ENCODE measurements at places on chromosomes 13 and 19.

DNA sequence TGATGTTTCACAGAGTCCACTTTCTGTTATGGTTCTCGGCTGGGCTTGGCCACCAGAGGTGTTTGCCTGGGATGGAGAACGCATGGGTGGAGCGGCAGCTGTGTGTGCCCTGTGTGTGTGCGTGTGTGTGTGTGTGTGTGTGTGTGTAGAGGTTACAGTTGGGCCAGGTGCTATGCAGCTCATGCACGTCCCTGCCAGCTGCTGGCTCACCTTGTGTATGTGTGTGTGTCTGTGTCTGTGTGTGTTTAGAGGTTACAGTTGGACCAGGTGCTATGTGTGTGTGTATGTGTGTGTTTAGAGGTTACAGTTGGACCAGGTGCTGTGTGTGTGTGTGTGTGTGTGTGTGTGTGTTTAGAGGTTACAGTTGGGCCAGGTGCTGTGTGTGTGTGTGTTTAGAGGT lies 33.0 kb upstream of the PEG3 start:
- no peak for DNase-seq

DNA sequence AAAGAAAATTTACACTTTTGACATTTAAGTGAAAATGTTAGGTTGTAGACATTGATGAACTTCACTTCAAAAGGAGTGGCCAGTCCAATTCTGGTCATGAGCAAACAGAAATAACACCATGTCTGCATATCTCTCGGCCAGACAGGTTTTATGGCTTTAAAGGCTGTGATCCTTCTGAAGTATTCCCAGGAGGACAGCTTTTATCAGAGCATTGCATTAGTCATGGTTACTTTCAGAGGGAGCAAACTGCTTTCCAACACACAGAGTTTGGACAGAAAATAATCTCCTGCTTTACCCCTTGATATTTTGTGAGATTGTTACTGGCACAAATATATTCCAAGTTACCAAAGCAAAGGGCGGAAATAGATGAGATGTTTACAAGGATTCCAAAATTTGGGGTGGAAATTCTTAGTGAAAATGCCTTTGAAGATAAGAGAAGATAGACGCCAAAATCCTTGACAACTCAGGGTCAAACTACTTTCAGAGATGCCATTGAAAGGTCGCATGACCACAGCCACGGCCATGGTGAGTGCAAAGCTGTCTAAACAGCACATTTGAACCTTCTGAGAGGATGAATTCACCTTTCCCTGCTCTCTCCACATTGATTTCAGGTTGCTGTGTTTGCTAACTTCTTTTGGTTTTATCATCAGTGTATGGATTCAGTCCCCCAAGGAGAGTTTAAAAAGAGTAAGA lies 584.5 kb upstream of the SGCG start:
- DNase-seq, result no peak

GRCh38 chr13:111210544-111211469 lies 95.7 kb downstream of the ARHGEF7 start:
- no peak for DNase-seq

GRCh38 chr13:73216381-73216831 lies 157.6 kb downstream of the KLF5 start:
- DNase-seq, result no peak

- no peak for DNase-seq
These were observed 197.7 kb upstream of the RNF113B start for GRCh38 chr13:98374750-98375149.

GRCh38 chr19:49335784-49336481 lies 727 bp downstream of the CD37 start:
- no peak for DNase-seq

DNA sequence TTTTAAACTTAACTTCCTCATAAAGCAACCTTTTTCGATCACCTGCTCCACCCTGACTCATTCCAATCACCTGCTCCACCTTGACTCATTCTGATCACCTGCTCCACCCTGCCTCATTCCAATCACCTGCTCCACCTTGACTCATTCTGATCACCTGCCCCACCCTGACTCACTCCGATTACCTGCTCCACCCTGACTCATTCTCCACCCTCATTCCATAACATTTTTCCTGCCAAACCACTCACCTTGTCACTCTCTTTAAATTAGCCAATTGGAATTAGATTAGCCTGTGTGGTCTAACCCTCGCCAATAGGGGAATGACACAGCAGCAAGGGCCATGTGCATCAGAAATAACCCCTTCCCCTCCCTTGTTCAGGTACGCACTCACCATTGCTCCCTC lies 31.9 kb upstream of the ZNF83 start:
- no peak for DNase-seq

GRCh38 chr13:80858131-80858530 lies 517.2 kb upstream of the SPRY2 start:
- DNase-seq, result no peak

DNA sequence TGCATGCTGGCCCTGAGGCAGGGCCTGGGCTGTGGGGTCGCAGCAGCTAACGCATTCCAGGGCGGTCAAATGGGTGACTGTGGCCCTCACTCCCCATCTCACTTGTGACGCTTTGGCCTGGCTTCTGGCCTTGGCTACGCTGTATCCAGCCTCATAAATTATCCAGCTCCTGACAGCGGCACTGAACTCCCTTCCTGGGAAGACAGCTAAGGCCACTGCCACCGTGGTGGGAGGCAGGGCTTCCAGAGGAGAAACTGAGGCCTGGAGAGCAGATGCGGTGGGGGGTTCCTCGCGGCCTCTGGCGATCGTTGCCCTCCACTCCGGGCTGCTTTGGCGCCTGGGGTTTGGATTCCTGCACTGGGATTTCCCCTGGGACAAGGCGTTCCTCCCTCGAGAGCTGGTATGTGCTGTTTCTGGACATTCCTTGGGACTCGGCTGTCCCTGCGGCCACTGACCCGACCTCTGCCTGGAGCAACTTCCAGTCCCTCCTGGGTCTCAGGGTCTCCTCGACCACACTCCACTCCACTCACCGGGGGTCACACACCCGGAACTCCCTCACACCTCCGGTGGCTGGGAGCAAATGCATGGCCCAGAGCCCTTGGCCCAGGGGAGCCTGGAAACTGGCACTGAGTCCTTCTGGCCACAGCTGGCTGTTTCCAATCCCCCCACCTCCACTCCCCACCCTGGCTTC lies 3.4 kb downstream of the TBXA2R start:
- no peak for DNase-seq

- DNase-seq, result no peak
These were observed 1512.0 kb downstream of the SLITRK1 start for GRCh38 chr13:82370316-82370715.

GRCh38 chr19:18333680-18334079 lies 6.7 kb upstream of the PGPEP1 start:
- DNase-seq, result no peak

GRCh38 chr19:31330237-31330636 lies 19.0 kb downstream of the TSHZ3 start:
- DNase-seq, result no peak

- no peak for DNase-seq
These were observed 14.7 kb downstream of the SIX5 start for GRCh38 chr19:45754323-45754722.

GRCh38 chr19:10211691-10212090 lies 16.9 kb upstream of the DNMT1 start:
- DNase-seq, result no peak

DNA sequence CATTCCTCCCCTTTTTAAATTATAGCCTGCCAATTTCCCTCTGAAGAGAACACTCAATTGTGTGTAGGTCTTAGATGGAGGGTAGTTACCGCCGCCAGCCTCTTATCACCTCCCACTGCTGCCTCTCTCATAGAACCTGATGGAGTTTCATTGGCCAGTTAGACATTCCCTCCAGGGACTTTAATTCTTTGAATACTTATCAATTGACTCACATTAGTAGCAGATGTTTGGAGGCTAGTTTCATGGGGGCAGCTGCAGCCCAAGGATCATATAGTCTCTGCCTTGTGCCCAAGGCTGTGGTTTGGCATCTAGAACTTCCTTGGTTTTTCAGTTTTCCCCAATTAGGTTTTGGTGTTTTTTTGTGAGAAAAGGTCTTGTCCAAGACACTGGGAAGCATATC lies 318.9 kb upstream of the HTR2A start:
- no peak for DNase-seq

DNA sequence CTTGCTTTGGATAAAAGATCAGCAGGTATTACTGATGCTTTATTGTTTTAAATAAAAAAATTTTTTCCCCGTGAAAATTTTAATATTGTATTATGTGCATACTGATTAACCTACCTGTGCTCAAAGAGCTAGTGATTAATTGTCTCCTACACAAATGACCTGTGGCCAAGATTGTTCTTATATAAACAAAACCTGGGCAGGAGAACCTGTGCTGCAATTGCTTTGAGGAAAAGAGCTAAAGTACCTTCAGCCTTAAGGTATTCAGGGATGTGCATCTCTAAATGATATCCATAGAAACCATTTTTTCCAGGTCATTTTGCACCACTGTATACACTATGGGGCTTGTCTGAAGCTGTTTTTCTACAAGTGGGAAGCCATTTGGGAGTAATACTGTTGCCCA lies 1.2 kb downstream of the FRY start:
- no peak for DNase-seq

DNA sequence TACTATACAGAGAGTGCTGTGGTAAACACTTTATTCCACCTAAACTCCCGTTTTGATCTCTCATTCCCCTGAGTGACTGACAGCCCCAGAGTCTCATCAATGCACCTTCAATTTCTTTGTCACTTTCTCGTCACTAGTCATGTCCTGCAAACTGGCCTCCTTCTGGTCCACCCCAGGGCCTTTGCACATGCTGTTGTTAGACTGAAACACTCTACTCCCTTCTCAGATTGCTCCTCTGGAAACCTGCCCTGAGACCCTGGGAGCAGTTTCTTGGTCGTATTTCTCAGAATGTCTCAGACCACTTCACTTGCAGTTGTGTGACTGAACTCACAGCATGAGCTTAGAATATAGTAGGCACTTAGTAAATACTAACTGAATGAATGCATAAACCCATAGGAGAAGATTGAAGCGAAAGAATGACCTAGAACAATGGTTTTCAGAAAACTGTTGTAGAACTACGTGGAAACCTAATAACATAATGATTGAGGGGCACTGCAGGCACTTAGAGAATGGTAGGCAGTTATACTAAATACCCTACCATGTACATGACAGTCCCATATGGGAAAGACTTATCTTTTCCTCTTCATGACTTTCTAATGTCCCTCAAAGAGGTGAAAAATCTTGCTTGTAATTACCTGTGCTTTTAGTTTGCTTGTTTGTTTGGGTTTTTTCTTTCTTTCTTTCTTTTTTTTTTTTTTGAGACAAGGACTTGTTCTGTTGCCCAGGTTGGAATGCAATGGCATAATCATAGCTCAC lies 144.8 kb downstream of the IER2 start:
- no peak for DNase-seq

DNA sequence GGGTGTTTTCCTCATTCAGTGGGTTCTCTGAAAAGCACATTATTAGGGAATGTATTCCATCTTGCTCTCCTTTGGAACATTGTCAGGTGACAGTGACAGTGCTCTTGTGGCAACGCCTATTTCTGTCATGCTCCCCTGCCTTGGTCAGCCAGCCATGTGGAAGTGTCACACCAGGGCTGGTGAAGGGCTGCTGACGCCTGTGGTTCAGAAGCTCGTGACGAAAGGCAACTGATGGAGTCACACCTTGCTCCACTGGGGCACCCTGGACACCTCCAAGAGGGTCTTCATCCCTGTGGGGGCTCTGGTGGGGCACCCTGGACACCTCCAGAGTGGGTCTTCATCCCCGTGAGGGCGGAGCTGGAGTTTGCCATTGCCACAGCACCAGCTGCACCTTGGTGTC lies 68.9 kb upstream of the GPR183 start:
- DNase-seq, result no peak

DNA sequence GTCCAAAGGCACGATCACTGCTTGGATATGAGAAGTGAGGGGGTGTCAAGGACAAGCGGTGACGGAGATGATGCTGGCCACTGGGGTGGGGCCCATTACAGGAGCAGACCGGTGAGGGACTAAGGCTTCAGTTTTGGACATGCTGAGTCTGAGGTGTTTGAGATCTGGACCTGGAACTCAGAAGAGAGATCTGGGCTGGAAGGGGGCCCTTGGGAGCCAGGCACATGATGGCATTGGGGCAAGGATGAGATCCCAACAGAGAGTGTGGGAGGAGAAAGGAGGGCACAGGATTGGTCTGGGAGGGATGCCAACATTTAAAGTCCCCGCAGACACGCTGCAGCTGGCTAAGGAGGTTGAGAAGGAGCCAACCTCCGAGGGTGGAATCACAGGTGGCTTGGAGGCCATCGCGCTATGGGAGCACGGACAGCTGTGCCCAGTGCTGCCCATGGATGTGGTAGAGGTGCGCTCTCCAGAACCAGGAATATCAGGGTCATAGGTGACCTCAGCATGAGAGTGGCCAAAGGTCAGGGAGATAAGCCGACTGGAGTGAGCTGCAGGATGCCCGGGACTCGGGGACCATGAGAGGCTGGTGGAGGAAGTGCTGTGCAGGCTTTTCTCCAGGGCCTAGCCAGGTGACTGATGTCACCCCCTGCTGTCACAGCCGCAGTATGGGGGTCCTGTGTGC lies 21.8 kb downstream of the DHRS12 start:
- no peak for DNase-seq

DNA sequence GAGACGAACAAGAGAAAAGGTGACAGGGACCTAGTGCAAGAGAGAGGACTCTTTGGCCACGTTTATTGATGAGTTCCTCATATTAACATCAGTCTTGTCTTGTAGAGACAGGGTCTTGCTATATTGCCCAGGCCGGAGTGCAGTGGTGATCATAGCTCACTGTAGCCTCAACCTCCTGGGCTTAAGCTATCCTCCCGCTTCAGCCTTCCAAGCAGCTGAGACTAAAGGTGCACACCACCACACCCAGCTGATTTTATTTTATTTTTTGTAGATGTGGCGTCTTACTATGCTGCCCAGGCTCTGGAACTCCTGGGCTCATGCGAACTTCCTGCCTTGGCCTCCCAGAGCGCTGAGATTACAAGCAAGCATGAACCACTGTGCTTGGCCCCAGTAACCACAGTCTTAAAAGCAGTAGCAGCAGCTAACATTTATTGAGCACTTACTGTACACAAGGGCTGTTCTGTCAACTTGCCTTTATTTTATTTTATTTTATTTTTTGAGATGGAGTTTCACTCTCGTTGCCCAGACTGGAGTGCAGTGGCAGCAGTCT lies 1.1 kb upstream of the SH2D3A start:
- DNase-seq, result no peak

GRCh38 chr13:34458756-34459715 lies 483.0 kb upstream of the NBEA start:
- no peak for DNase-seq

GRCh38 chr19:38978326-38978689 lies 2.8 kb upstream of the FBXO17 start:
- no peak for DNase-seq

- no peak for DNase-seq
These were observed 59.2 kb downstream of the GJA3 start for GRCh38 chr13:20101467-20102316.

- DNase-seq, result no peak
These were observed 75.1 kb downstream of the GNG7 start for GRCh38 chr19:2627319-2627829.

DNA sequence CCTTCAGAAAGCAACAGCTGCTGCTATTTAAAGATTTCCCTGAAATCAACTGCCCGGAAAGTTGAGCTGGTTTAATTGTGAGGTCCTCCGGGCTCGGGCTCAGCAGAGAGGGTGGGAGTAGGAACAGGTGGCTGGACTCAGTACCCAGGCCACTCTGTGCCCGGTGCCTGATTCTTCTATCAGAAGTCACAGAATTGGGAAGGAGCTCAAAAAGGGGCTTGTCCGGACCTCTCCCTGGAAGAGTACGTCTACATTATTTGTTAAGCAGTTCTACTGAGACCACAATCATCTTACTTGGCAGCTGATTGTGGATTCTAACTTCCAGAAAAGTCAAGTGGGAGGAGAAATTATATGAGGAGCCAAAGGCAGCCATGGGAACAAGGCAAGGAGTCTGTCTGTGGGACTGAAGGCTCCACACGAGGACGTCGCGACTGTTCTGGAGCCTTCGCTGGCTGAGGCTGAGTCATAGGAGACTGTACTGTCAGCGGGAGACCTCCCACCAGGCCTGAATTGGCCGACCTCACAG lies 91.7 kb upstream of the ANKRD10 start:
- DNase-seq, result no peak
